ENCODE measurements at places on chromosomes 5 and 9. TPM values are rescaled to one million over a fixed set of nuclear protein-coding genes. Genes with fewer than 3 reads are reported as not detected.

Gene ERP44
- 18.7 TPM for total RNA-seq

Gene GABRB2
- not detected for total RNA-seq

Gene STK32A
- 1.6 TPM for total RNA-seq

Gene SCGB3A2
- not detected for total RNA-seq

Gene SPINK13
- total RNA-seq = not detected

Gene HMGCS1
- total RNA-seq = 51.4 TPM

Gene SHOC1
- total RNA-seq = not detected

Gene ANKRD31
- total RNA-seq = not detected

GRCh38 chr9:120507936-120508510, 71.9 kb downstream of the CDK5RAP2 start:
- no peak overlapping the region for H3K27ac ChIP-seq
- no peak for DNase-seq
- H3K4me3 ChIP-seq = no peak overlapping the region
- H3K4me1 ChIP-seq = no peaks in the 10 kb centered on the region
- H3K36me3 ChIP-seq = no peaks in the 10 kb centered on the region

DNA sequence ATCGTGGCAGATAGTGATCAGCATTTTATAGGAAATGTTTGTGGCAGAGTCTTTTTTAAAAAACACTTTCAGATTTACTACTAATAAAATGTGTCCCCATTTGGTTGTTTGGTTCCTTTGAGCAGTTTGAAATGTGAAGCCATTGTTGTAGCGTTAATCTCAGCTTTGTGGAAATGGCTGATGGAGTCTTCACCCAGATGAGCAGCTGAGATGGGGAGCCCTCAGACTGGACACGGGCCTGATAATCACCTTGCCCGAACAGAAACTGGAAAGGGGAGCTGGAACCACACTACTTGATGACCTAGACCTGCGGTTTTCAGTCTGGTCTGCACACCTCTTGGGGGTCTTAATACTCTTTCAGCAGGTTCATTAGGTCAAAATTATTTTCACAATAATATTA, 20.6 kb upstream of the ANP32B start:
- no peak overlapping the region for H3K4me3 ChIP-seq
- no peak overlapping the region for H3K27ac ChIP-seq
- no peaks in the 10 kb centered on the region for H3K4me1 ChIP-seq
- no peak for DNase-seq
- H3K36me3 ChIP-seq = no peaks in the 10 kb centered on the region

- H3K27me3 ChIP-seq = no peaks in the 10 kb centered on the region
- no peak overlapping the region for H3K4me3 ChIP-seq
- no peaks in the 10 kb centered on the region for H3K4me1 ChIP-seq
- DNase-seq = no peak
- no peak overlapping the region for H3K27ac ChIP-seq
- H3K36me3 ChIP-seq = no peaks in the 10 kb centered on the region
Observed at GRCh38 chr9:105346273-105346672, 101.6 kb upstream of the FSD1L start.

GRCh38 chr5:116763987-116764866, 189.6 kb upstream of the SEMA6A start:
- H3K27me3 ChIP-seq = no peaks in the 10 kb centered on the region
- H3K4me1 ChIP-seq = no peaks in the 10 kb centered on the region
- DNase-seq = no peak
- H3K36me3 ChIP-seq = no peaks in the 10 kb centered on the region

DNA sequence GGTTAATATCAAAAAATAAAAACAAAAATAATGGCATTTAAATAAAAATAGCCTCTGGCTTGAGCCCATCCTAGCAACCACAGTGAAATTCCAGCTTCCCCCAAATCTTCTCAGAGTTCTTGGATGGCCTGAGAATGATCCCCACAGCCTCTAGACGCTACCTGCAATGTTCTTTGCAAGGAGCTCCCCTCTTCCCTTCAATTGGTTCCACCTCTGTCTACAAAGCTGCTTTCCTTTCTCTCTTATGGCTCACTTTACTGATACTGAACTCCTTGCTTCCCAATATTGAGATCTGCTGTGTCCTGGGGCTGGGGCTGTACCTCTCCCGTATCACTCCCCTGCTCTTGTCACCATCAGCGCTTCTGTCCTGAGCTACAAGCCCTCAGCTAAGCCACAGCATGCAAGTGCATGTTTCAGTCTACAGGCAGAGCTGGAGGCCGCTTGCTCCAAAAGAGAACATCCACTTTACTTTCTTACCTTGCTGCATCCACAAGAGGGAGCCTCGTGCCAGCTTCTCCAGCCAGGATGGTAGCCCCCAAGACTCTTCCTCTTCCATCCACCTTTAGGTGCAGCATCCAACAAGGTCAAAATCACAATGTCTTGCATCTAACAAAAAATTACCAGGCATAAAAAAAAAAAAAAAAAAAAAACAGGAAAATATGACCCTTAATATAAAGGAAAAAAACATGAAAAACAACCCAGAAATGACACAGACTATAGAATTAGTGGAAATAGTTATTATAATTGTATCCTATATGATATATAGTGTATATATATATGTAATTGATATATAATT, 57.4 kb upstream of the PRSS3 start:
- peak; percentile 59 for DNase-seq
- no peak overlapping the region for H3K4me3 ChIP-seq
- H3K36me3 ChIP-seq = no peaks in the 10 kb centered on the region
- no peak overlapping the region for H3K27ac ChIP-seq

GRCh38 chr9:69190863-69191181, 16.7 kb downstream of the TJP2 start:
- no peaks in the 10 kb centered on the region for H3K27me3 ChIP-seq
- DNase-seq = no peak
- H3K27ac ChIP-seq = no peak overlapping the region
- H3K4me1 ChIP-seq = peaks cover 11% of the 10 kb centered on the region
- H3K4me3 ChIP-seq = no peak overlapping the region
- no peaks in the 10 kb centered on the region for H3K36me3 ChIP-seq

GRCh38 chr9:114155995-114156656, 789 bp downstream of the COL27A1 start:
- peak overlapping the region; percentile 45 for H3K4me3 ChIP-seq
- peaks cover 38% of the 10 kb centered on the region for H3K27me3 ChIP-seq

DNA sequence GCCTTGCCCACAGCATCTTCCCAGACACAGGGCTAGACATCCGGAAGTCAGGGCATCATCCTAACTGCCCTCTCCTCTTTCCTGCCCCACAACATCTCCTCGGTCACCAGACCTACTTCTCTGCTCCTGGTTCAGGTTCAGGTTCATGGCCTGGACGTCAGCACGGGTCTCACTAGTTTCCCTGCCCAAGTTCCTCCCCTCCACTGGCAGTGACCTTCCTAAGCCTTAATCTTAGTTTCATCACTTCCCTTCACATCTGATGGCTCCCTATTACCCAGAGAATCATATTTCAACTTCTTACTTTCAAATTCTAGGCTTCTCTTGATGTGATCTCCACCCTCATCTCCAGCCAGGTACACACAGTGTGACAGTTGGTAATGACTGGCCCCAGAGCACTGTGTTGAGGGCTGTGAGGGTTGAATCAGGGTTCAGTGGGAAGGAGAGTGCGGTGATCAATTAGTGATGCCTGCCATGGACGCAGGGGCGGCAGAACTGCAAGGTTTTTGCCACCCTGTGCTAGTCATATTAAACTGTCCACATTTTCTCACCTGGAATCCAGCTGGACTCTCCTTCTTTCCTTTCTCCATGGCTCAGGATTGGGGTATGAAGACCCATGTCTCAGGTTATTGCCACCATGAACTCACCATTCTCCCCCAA, 34.3 kb upstream of the CRB2 start:
- no peak overlapping the region for H3K4me3 ChIP-seq
- H3K4me1 ChIP-seq = peaks cover 5% of the 10 kb centered on the region
- no peak for DNase-seq
- no peak overlapping the region for H3K27ac ChIP-seq
- H3K27me3 ChIP-seq = no peaks in the 10 kb centered on the region

GRCh38 chr5:95958310-95959014, 3.2 kb downstream of the ELL2 start:
- no peaks in the 10 kb centered on the region for H3K36me3 ChIP-seq
- H3K4me1 ChIP-seq = peaks cover 49% of the 10 kb centered on the region
- H3K27ac ChIP-seq = no peak overlapping the region
- no peak overlapping the region for H3K4me3 ChIP-seq

GRCh38 chr9:106019039-106019680, 324.8 kb downstream of the TMEM38B start:
- H3K36me3 ChIP-seq = no peaks in the 10 kb centered on the region
- no peaks in the 10 kb centered on the region for H3K27me3 ChIP-seq
- H3K4me3 ChIP-seq = no peak overlapping the region
- H3K4me1 ChIP-seq = no peaks in the 10 kb centered on the region
- H3K27ac ChIP-seq = no peak overlapping the region

DNA sequence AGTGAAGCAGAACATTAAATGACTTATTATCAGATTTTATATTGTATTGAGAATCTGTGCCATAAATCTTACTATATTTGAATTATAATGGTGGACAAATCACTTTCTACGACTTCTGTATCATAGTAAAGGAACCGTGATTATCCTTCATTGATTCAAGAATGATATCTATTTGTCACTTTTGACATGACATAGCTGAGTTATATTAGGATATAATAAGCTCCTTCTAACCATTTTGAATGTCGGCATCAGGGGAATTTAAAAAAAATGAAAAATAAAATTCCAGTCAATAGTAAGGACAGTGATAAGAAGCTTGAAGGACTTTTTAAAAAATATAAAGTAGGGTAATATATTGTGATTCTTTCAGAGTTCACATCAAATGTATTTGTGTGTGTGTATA, 338.9 kb upstream of the ACO1 start:
- no peak overlapping the region for H3K4me3 ChIP-seq
- H3K27me3 ChIP-seq = no peaks in the 10 kb centered on the region
- no peak for DNase-seq
- no peaks in the 10 kb centered on the region for H3K4me1 ChIP-seq

DNA sequence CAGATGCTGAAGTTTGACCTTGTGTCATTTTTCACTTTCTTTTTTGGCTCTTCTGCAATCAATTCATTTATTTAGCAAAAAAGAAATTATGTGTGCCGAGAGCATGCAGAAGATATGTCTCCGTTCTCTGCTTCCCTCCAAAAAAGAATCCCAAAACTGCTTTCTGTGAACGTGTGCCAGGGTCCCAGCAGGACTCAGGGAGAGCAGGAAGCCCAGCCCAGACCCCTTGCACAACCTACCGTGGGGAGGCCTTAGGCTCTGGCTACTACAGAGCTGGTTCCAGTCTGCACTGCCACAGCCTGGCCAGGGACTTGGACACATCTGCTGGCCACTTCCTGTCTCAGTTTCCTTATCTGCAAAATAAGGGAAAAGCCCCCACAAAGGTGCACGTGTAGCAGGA, 2.4 kb downstream of the FGFR4 start:
- H3K27ac ChIP-seq = peak overlapping the region; percentile 81
- H3K4me3 ChIP-seq = no peak overlapping the region
- DNase-seq = no peak
- peaks cover 9% of the 10 kb centered on the region for H3K4me1 ChIP-seq
- H3K36me3 ChIP-seq = no peaks in the 10 kb centered on the region
- H3K27me3 ChIP-seq = no peaks in the 10 kb centered on the region

DNA sequence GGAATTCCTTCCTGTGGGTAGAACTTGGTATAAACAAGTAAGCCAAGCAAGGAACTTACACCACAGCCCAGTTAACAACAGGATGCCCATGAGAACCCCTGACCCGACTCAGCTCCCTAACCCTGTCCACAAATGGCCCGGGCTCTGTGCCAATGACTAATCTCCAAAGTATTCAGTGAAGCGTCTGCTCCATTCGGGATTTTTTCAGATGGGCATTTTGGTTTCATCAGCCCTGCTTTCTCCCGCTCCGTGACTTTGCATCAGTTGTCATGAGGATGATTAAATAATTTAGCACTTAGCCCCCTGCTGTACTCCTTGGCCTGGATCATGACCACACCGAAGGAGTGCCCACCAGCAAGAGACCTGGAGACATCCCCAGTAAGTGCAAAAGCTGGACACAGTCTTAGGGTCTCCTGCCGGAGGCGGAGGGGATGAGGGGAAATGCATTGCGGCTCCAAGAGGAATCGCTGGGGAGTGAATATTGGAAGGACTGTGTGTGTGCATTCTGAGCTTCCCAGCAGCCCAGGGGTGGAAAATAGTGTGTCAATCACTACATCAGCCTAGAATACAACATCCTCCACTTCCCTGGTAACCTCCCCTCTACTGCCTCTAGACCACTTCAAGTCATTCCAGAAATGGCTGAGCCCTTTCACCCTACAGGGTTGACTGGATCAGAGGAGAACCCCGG, 41.4 kb upstream of the DNAH5 start:
- no peaks in the 10 kb centered on the region for H3K36me3 ChIP-seq
- H3K4me3 ChIP-seq = no peak overlapping the region
- no peaks in the 10 kb centered on the region for H3K4me1 ChIP-seq
- no peak for DNase-seq
- H3K27ac ChIP-seq = no peak overlapping the region
- H3K27me3 ChIP-seq = no peaks in the 10 kb centered on the region

DNA sequence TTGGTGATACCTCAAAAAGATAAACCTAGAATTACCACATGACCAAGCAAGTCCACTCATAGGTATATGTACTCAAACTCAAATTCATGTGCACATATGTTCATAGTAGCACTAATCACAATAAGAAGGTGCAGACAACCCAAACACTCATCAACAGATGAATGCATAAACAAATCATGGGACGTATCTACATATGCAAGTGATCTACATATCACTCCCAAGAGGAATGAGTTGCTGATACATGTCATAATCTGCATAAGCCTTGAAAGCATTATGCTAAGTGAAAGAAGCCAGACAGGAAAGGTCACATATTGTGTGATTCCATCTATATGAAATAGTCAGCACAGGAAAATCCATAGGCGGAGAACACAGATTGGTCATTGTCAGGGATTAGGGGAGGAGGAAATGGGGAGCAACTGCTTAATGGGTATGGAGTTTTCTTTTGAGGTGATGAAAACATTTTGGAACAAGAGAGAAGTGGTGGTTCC, 10.6 kb upstream of the GPX8 start:
- no peak overlapping the region for H3K4me3 ChIP-seq
- H3K27ac ChIP-seq = no peak overlapping the region
- H3K27me3 ChIP-seq = peaks cover 21% of the 10 kb centered on the region
- no peaks in the 10 kb centered on the region for H3K4me1 ChIP-seq
- DNase-seq = no peak

GRCh38 chr9:27888661-27889295, 315.5 kb upstream of the C9orf72 start:
- H3K4me1 ChIP-seq = no peaks in the 10 kb centered on the region
- H3K27ac ChIP-seq = no peak overlapping the region
- no peaks in the 10 kb centered on the region for H3K27me3 ChIP-seq

- no peak overlapping the region for H3K4me3 ChIP-seq
- H3K36me3 ChIP-seq = no peaks in the 10 kb centered on the region
- H3K4me1 ChIP-seq = peaks cover 27% of the 10 kb centered on the region
- no peaks in the 10 kb centered on the region for H3K27me3 ChIP-seq
- peak overlapping the region; percentile 75 for H3K27ac ChIP-seq
Observed at GRCh38 chr9:134420281-134420845, 94.1 kb downstream of the RXRA start.

- H3K27ac ChIP-seq = no peak overlapping the region
- peaks cover 20% of the 10 kb centered on the region for H3K36me3 ChIP-seq
- H3K4me3 ChIP-seq = no peak overlapping the region
- no peak for DNase-seq
- no peaks in the 10 kb centered on the region for H3K4me1 ChIP-seq
Observed at GRCh38 chr5:112869948-112870347, 8.9 kb downstream of the SRP19 start.

GRCh38 chr5:56232538-56232937, 592 bp downstream of the ANKRD55 start:
- no peaks in the 10 kb centered on the region for H3K36me3 ChIP-seq
- H3K4me1 ChIP-seq = no peaks in the 10 kb centered on the region
- no peak overlapping the region for H3K27ac ChIP-seq

Data from transverse colon (tissue), 4 donors.